ENCODE measurements at places on chromosomes 5 and 9.

GRCh38 chr5:96756985-96757384 is 50.8 kb downstream of the ERAP1 start:
- no peak for DNase-seq

DNA sequence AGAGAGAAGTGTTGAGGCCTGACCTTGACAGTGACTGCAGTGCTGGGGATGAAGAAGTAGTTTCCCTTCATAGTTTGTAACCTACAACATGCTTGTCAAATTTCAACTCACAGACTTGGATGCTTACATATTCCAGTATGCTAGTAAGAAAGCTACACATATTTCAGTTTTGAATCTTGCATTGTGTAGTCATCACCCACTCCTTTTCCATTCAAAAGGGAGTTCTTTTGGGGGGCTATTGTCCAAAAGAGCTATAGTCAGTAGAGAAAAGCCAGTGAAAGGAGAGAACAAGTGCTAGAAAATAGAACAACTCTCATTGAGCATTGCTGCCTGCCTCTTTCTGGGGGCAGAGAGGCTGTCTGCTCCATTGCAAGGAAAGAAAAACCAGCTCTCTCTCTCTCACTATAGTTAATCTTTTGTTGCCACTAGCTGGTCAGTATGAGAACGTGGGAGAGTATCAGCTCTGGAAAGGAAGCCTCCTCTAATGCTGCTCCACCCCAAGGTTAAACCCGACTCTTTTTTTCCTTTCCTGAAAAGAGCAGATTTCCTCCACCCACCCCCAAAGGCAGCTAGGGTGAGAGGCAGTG is 7.3 kb downstream of the ASTN2 start:
- no peak for DNase-seq

DNA sequence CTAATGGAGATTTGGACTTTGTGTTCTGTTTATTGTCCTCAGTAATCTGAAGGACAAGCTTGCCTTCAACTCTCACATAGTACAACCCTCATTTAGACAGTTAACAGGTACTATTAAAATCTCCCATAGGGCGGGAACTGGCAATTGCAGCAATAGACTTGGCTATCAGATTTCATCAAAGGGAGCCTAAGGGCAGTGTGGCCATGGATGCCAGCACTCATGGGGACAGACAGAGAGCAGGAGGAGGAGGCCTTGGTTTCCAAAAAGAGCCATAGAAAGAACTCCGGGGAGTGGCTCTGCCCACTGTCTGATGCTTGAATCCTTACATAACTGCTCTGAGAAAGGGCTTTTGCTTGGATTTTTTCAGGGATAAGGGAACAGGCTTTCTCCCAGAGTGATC is 6.8 kb downstream of the SLC36A1 start:
- no peak for DNase-seq

DNA sequence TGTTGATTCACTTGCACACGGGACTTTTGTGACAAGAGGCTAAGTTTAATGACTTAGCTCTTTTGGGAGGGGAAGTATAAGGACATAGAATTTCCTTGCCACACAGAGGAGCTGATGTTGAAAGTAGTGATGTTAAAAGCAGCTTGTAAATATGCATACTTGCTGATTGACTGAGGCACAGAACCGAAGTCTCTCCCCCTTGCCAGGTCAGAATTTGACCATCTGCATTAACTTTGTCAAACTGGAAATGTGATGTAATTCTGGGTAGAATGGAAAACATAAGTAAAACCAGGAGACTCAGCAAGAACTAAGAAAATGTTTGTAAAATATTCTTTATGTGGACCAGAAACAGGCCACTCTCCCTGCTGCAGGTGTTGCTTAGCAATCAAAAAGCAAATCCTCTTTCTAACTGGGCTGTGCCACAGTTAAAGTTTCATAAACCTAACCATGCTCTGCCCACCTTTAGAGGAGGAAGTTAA is 284.2 kb downstream of the NR3C1 start:
- DNase-seq: no peak

DNA sequence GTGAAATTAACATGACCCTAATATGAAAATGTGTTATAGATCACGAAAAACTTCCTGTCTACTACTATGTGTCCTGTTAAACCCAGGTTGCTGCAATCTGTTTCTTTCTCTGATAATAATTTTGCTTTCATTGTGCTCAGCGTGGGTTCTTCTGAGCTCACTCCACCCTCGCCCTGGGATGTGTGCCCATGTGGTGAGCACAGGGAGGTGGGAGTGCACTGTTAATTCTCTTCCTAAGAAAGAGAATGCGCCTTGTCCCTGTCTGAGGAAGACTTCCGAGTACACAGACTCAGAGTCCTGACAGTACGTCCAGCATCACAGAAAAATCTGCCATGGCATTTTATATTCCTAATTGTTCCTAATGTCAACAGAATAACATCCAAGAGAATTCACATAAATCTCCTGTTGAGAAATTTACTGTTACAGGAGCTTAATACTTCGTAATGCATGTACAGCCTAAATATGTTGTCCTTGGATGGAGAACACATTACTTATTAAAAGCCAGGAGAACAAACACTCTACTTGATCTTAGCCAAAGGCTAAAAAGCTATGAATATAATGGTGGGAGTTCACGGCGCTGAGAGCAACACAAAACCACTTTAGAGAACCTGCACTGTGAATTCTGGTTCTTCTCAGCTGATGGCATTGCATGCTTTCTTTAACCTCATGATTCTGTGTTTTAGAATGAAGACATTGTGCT is 102.6 kb downstream of the PDE4D start:
- DNase-seq: no peak

DNA sequence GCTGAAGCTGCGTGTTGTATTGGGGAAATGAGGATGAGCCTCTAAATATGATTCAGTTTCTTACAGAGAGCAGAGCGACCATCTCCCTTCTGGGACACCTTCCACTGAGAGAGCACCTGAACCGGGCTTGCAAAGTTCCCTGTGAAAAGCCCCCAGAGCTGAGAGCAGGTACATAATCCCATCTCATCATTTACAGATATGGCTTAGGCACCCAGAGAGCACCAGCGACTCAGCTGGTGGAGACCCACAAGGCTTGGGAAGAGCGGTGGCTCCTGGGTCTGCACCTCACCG is 324.3 kb upstream of the IRX4 start:
- DNase-seq: no peak

DNA sequence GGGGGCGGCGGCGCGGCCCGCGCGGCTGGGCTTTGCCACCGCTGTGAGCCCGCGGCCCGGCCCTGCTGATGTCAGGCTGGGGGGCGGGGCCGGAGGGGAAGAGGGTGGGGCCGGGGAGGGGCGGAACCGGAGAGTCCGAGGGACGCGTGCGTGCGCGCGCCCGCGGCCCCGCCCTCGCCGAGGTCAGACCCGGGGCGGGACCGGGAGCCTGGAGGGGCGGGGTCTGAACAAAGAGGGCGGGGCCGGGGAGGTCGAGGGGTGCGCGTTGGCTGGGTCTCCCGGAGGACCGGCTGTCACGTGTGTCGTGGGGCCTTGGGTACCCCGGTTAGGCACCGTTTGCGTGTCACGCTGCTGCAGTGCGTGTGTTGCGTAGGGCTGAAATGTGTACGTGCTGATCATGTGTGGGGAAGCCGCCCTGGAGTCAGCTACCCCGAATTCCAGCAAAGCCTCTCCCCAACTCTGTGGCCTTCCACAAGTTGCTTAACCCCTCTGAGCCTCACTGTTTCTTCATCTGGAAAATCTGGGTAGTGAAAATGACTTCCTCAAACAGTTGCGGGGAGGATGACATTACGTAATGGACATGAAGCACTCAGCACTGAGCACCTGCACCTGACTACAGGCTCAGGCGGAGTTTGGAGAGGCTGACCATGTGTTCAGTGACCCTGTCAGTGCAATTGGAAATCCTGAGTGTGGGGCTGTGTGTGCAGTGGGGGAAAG is at the start of gene RALGDS:
TSS of gene RALGDS (minus strand) at position 43 of the 717 bp plus-strand sequence. CDS start 86 bp downstream, outside the sequence.
- peak; percentile 94 for DNase-seq

DNA sequence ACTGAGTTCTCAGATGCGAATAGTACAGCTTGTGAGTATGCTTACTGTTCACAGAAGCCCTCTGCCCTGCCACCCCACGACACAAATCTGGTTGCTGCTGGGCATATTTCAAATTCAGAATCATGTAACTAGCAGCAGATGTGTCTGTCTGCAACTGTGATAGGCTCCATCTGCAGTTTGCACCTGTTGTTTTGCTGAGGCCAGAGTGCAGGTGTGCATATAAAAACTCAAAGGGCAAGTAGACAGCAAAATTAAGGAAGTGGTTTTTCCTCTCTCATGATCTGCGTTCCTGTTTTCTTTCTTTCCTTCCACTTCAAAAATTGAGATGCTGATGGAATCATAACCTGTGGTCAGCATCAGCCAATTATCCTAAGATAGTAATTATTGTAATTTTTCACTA is 1000.5 kb downstream of the PTPRD start:
- no peak for DNase-seq

GRCh38 chr5:149667829-149668330 is 62.2 kb upstream of the PPARGC1B start:
- DNase-seq: no peak

DNA sequence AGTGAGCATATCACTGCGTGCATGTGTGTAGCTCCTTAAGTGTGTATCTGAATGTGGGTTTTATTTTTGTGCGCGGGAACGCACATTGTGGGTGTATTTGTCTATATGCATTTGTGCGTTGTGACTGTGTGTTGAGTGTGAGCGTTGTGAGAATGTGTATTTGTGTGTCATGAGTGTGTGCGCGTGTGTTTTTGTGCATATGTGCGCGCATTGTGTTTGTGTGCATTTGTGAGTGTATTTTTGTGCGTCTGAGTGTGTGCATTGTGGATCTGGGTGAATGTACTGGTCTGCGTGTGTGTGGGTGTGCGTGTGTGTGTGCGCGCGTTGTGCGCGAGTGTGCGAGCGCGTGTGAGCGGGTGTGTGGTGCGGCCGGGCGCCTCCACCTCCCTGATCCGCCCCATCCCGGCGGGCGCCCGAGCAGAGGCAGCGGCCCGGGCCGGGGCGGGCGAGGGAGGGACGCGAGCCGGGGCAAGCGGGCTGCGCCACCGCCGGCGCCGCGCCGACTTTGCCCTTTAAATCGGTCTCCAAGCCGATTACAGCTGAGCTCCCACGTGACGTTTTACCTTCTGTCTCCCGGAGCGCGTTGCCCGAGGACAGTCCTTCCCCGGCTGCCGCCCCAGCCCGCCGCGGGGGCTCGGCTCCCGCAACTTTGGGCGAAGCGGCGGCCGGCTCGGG is at the start of gene RASGRF2:
TSS of gene RASGRF2 (plus strand) at position 596 of the 675 bp plus-strand sequence. CDS start 376 bp downstream, outside the sequence.
- DNase-seq: peak; percentile 53

GRCh38 chr9:109092051-109092580 is 27.6 kb downstream of the TMEM245 start:
- no peak for DNase-seq

DNA sequence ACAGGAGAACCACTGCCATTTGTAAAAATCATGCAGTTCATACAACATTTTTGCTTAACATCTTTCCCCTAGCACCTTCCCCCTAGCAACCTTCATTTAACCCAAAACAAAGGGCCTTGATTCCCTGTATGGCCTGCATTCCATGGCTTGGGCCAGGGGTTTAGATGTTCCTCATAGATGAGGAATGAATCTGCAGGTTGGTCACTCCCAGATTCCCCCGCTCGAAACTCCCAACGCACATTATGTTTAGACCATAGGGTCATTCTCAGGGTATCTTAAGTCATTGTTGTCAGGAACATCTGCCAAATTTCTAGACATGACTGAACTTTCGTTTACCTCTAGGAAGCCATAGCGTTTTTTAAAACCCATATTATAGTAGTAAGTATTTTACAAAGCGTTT is 282.2 kb upstream of the VLDLR start:
- no peak for DNase-seq

GRCh38 chr9:76453785-76454184 is 5.2 kb upstream of the GCNT1 start:
- DNase-seq: no peak

GRCh38 chr9:78121488-78121887 is 89.9 kb upstream of the GNAQ start:
- DNase-seq: peak; percentile 66

- DNase-seq: no peak
Observed at GRCh38 chr5:174245516-174246075, 200.1 kb downstream of the NSG2 start.

DNA sequence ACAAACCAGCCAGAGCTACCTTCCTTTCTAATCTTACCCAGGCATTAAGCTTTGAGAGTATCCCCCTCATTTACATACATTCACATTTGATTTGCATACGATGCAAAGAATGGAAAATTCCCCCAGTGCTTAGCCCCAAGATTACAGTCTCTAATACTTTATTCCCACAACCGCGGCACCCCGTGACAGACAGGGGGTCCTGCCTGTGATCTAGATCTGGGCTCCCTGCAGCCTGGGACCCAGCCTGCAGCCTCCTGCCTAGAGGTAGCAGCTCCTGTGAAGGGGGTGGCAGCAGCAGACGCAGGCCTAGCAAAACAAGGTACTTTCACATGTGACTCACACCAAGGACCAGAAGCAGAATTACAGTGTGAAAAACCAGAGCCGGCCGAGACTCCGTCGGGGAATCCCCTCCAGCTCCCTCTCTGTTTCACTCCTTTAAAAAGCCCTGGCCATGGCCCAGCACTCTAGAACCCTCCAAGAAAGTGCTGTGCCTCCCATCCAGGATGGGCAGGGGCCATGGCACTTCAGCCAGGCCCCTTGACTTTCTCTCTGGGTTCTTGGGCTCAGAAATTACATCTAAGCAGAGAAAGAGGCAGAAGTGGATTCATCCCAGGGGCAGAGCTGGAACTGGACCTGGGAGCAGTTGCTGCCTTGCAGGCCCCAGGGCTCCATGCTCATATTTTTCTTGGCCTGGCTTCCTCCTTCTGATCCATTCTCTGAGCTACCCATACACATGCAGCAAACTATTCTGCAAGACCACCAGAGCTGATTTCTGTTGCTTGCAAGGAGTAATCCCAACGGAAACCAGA is 14.0 kb upstream of the TCF7 start:
- peak; percentile 88 for DNase-seq

- DNase-seq: no peak
Observed at GRCh38 chr9:91405343-91406077, 18.1 kb downstream of the NFIL3 start.

- DNase-seq: peak; percentile 25
Observed at GRCh38 chr9:112168197-112168596, 6.9 kb downstream of the SUSD1 start.

DNA sequence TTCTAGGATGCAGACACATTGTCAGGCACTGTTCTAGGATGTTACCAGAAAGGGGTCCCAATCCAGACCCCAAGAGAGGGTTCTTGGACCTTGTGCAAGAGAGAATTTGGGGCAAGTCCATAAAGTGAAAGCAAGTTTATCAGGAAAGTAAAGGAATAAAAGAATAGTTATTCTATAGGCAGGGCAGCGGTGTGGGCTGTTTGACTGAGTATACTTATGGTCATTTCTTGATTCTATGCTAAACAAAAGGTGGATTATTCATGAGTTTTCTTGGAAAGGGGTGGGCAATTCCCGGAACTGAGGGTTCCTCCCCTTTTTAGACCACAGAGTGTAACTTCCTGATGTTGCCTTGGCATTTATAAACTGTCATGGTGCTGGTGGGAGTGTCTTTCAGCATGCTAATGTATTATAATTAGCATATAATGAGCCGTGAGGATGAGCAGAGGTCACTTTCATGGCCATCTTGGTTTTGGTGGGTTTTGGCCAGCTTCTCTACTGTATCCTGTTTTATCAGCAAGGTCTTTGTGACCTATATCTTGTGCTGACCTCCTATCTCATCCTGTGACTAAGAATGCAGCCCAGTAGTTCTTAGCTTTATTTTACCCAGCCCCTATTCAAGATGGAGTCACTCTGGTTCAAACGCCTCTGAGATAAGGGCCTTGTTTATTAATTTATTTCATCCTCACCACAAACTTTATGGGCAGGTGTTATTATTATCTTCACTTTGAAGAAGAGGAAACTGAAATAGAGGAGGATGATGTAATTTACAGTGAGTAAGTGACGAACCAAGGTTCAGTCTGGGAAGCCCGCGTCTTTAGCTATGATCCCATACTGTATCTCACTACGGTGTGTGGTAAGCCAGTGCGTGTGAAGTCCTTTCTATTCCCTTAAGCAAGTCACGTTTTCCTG is 186.0 kb upstream of the KLF4 start:
- DNase-seq: peak; percentile 30

- DNase-seq: no peak
Observed at GRCh38 chr5:19771174-19771835, 216.7 kb downstream of the CDH18 start.
